ENCODE measurements at places on chromosomes 2 and 18.

GRCh38 chr2:177810906-177811305 lies 261.7 kb downstream of the PDE11A start:
- DNase-seq, result no peak

DNA sequence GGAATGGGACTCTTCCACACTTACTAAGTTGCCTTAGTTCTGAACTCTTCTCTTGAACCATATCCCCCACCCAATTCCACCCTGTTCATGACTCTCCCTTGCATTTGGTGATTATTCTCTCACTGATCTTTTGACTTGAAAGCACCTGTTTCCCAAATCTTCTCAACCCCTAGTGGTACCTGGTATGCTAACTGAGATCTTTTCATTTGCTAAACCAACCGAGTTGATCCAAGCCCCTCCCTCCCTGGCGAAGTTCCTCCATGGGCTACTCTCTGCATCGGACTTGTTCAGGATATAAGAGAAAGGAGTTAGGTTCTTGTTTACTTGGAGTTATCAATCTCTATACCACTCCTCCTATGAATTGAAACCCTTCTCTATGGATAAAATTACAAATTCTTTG lies 593.5 kb downstream of the BCL11A start:
- DNase-seq, result no peak

DNA sequence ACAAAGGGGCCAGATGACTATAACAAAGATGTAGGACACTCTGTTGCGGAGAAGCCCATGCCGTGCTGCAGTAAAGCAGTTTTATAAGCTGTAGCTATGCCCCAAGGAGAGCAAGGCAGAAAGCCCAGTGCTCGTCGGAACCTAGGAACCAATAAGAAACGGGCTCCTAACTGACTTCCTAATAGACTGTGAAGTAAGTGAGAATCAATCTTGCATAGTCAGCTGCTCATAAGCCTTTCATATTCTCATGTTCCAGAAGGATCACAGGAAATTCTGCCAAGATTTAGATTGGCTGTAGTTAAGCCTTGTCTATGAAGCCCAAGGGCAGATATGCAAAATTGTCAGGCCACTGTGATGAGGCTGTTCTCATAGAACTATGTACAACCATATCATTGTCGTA lies 98.4 kb downstream of the RTTN start:
- no peak for DNase-seq

- peak; percentile 47 for DNase-seq
Observed at GRCh38 chr18:43271593-43272432, 5.5 kb downstream of the SYT4 start.

DNA sequence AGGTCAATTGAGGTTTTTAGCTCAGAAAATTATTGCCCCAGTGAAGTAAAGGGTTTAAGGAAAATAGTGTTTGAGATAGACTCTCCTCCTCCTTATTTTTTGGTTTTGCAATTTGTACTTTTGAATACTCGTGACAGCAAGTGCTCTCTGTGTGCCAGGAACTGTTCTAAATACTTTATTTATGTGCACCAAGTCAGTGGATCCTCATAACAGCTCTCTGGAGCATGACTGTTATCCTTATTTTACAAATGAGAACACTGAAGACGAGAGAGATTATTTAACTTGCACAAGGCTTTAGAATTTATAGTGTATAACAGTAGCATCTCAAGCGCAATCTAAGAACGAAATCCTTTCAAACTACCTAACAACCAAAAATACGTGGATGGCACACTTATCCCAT lies 24.7 kb downstream of the BABAM2 start:
- DNase-seq, result peak; percentile 24

GRCh38 chr18:4511166-4511565 lies 56.1 kb upstream of the DLGAP1 start:
- no peak for DNase-seq

- no peak for DNase-seq
Observed at GRCh38 chr2:167451496-167452289, 563.4 kb downstream of the XIRP2 start.

GRCh38 chr2:219309278-219309677 lies at the start of gene PTPRN:
Gene PTPRN, minus strand, starts transcription at chr2:219309401. Its CDS starts 69 bp downstream, at chr2:219309332.
- peak; percentile 79 for DNase-seq

DNA sequence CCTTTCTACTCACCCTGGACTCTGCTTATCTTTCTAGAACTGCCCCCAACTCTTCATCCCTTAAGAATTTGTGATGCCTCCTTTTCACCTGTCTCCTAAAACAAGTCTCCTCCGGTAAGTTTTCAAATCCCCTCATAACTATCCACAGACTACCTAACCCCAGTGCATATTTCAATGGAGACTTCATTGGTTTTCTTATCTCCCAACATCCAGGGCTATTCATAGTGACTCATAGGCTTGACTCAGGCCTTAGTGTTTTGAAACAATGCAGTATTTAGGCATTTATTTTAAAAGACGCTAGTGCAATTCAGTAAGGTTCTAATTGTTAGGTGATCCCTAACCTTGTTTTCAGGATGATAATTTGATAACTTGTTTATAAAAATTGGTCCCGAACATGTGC lies 399.2 kb downstream of the CPS1 start:
- no peak for DNase-seq

GRCh38 chr2:237791977-237792727 lies 6.4 kb upstream of the RBM44 start:
- DNase-seq, result no peak

DNA sequence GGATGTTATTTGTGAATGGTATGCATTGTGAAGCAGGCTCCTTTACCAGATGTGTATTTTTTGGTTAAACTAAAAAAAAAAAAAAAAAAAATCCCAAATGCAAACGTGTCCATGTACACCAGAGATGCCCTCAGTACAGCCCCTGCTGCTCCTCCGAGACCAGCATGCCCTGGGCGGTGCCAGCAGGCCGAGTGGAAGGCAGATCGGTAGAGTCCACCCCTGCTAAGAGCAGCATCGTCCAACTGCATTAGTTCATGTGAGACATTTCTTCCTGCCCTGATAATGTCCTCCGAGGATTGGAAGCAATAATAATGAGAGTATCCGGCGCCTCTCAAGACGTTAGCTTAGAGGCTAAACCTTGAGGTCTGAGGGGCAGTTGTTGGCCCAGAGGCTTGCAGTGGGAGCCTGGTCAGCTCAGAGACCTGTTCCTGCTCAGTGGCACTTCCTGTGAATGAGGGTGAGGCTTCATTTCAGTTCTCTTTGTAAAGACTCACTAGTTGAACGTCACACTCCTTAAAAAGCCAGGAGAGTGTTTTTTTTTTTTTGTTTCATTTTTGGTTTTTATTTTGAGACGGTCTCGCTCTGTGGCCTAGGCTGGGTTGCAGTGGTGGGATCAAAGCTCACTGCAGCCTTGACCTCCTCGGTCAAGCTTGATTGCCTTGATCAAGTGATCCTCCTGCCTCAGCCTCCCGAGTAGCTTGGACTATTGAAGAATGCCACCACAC lies 5.6 kb downstream of the SLC66A3 start:
- no peak for DNase-seq

GRCh38 chr18:319720-320119 lies 51.9 kb upstream of the THOC1 start:
- DNase-seq, result no peak

DNA sequence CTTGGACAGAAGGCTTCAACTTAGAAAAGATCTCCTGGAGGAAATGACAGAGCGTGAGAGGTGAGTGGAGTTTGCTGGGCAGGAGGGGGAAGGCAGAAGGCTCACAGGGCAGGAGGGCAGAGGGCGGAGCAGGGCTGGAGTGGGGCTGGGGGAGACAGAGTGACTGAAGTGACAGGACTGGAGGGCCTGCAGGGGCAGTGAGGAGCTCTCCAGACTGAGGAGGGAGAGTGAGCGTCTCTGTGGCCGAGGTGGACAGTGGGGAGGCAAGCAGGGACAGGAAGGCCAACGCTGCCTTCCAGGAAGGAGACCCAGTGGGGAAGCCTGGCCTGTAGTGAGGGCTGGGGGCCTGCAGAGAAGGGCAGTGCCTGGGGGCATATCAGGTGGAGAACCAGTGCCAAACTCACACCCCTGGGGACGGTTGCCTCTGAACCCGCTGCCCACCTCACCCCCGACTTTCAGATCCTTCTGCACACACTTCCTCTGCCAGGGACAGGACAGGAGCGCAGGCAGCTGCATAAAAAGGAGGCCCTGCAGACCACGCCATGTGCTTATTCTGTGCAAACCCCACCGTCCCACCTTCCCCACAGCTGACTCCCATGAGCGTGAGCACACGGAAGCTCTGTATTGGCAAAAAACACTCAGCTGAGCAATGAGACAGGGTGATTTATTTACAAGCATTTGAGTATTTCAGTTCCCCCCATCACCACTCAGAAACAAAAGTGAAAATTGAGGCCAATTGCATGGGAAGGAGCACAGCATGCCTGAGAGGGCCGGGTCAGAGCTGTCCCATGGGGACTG lies 244.3 kb downstream of the FAM210A start:
- DNase-seq, result no peak

- DNase-seq, result no peak
Observed at GRCh38 chr2:216992056-216992675, 132.3 kb upstream of the TNP1 start.

GRCh38 chr18:71045331-71046065 lies 756.7 kb downstream of the SOCS6 start:
- DNase-seq, result no peak

DNA sequence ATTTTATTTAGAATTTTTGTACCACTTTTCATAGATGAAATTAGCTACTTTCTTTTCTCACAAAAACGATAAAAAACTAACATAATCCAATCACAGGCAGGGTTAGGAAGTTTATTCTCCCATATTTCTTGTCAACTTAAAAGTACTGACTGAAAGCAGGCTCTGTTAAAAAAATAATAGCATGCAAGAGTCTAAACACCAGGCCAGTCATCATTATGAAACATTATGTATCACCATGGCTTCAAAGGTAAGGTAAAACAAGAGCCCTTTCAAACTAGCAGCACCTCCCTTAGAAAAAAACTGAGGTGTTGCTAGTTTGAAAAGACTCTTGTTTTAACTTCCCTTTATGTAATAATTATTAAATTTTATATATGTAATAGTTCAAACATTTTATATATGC lies 848.0 kb downstream of the RNF144A start:
- no peak for DNase-seq

DNA sequence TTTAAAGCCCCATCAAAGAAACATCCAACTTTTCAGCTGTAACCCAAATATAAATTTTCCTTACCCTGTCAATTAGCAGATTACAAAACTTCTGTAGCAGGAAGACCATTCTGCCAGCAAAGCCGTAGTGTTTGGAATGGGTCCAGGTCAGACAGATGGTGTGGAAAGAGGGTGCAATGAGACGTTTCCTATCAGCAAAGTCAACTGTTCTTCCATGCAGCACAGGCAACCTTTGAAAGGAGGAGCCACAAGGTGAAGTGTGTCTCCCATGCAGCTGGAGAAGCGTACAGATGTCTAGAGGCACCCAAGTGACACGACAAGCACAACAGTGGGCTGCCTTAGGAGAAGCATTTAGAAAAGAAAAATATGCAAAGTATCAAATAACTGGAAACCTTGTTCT lies 83.7 kb downstream of the SP3 start:
- DNase-seq, result peak; percentile 42

GRCh38 chr2:37721201-37721560 lies 49.7 kb upstream of the CDC42EP3 start:
- DNase-seq, result no peak

- no peak for DNase-seq
Observed at GRCh38 chr2:19238440-19239060, 119.9 kb downstream of the OSR1 start.

GRCh38 chr2:106566050-106566449 lies 78.9 kb downstream of the CD8B2 start:
- DNase-seq, result no peak

DNA sequence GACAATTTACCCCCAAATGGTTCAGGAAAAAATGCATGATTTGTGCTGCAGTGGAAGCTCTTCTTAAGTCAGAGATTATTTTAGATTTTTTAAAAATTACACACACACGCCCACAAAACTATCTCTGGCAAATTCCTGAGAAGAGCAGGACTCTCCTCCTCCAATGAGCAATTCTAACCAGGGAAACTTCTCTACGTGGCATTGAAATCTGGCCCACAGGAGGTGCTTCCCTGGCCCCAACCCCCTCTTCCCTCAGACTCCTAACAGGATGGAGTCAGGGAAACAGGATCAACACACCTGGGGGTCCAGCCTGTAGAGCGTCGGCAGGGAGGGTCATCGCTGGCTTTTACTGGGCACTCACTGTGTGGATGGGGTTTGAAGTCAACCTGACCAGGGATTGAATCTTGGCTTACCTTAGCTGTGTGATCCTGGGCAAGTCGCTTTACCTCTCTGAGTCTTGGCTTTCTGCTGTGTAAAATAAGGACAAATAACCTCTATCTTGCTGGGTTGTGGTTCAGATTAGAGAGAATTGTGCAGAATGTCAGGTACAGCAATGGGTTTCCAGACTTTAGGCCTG lies 65.4 kb upstream of the ASAP2 start:
- no peak for DNase-seq

GRCh38 chr2:85433511-85434089 lies 15.1 kb downstream of the SH2D6 start:
- DNase-seq, result peak; percentile 97

DNA sequence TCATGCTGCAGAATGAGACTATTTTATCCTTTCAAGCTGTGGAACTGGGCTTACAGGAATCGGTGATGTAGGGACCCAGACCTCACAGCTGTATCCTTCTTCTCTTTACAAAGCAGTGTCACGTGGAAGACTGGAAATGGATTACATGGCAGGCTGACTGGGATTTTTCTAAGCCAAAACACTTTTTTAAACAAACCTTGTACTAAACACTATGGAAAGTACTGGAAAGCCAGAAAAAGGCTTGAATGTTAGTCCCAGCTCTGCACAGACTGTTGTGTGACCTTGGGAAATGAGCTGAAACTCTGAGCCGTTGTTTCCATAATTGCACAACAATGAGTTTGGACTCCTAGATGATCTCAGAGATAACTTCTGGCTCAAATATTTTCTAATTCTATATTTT lies 7.6 kb upstream of the ADAM23 start:
- no peak for DNase-seq

GRCh38 chr2:234910186-234910679 lies 41.6 kb upstream of the SH3BP4 start:
- no peak for DNase-seq

DNA sequence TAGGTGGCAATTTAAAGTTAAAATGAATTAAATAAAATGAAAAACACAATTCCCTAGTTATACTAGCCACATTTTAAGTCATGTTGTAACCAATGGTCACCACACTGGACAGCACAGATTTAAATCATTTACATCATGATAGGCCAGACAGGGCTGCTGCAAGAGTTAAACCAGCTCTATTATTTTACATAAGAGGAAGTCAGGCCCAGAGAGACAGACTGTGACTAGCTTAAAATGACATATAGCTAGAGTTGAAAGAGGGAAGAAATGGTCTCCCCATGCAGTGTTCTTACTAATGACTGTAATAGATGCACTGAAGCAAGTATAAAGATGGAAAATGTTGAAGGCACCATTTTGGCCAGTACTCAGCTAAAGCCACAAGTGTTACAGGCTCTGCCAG lies 69.6 kb downstream of the SLC66A3 start:
- DNase-seq, result no peak

- no peak for DNase-seq
Observed at GRCh38 chr18:25672490-25672889, 320.5 kb upstream of the ZNF521 start.

GRCh38 chr2:114346658-114347057 lies 95.8 kb upstream of the DPP10 start:
- no peak for DNase-seq
